Naive B cell (primary cell): ENCODE measurements at places on chromosomes 1 and 21. TPM values are rescaled to one million over a fixed set of nuclear protein-coding genes. Genes with fewer than 3 reads are reported as not detected.

DNA sequence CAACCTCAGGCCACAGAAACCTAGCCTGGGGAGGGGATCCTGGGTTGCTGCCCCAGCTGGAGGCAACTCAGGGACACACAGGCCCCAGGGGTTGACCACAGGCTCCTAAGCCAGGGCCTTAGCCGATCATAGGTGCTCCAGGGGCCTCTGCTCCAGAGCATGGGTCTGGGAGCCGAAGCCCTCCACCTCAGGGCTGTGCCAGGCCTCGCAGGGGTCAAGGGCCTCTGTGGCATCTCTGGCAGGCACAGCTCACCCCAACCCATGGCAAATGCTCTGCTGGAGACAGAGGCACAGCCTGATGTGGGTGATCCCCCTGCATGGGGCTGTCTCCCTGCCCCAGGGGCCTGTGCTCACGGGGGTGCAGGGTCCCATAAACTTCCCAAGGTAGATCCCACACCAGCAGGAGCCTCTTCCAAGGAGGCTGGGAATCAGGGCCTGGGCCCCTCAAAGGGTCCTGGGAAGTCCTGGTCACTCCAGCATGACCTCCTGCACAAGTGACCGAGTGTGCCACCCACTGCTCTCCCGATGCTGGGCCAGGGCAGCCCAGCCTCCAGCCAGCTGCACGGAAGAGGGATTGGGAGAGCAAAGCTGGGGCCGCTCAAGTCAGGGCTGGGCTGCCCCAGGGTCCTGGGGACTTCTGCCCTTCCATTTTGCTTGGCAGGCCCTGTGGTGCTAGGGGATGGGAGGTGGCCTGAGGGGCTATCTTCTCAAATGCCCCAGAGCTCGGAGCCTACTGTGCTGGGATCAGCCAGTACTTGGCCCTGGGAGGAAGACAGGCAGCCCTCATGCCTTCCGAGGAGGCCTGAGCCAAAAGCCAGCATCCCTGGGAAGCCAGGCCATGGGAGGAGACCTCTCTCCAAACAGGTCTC is 22.2 kb upstream of the PRSS38 start:
- DNase-seq = no peak

Gene IVL
- not detected for polyA plus RNA-seq

DNA sequence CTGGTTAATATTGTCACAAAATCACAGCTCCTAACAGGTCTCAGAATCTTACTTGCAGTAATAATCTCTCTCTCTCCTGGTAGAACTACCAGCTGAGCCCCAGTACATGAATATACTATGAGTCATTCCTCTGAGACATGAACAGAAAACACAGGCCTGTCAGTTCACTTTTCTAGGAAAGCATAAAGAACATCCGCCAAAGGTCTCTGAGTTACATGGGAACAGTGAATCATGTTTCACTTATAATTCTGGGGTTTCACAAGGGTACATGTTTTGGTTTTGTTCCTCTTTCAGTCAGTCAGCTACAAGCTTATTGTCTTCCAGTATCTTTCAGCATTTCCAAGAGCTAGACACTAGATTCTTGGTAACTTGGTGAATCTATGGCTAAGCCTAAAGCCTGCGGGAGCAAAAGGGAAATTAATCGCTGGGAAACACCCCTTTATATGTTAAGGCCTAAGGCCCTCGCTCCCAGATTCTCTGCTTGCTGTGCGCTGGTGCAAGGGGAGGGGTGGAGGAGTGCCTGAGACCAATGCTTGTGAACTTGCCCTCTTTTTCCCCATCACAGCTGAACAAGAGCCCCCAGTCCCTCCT is 31.7 kb downstream of the IFNGR2 start:
- peak; percentile 32 for DNase-seq

- DNase-seq = no peak
Measured at GRCh38 chr1:18927082-18927653, 24.8 kb upstream of the ALDH4A1 start.

DNA sequence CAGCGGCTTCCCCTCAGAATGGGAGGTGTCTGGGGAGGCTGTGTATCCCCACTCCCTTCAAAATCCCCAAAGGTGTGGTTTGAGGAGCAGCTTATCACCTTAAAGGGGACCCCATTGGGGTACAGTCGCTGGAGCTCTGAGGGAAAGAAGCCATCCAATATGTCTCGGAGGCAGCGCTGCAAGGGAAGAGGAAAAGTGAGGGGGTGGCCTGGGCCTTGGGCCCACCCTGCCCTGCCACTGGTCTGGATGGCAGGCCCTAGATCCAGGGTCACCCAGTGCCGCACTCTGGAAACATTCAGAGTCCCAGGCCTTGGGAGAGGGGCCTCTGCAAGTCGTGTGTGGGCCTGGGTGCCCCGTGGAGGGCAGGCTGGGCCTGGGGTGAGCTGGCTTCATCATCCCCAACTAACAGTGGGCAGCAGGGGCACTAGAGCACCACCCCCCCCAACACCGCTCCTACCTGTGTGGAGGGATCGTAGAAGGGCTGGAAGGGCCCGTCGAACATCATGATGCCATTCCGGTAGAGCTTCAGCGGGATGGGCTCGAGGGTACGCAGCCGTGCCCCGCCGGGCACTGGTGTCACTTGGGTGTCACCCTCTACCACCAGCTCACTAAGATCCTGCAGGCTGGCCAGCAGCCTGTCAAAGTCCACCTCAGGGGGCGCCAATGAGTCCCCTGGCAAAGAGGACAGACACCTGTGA is 5.6 kb downstream of the SH3BGRL3 start:
- DNase-seq = no peak

Gene SLC6A9
- not detected for polyA plus RNA-seq

DNA sequence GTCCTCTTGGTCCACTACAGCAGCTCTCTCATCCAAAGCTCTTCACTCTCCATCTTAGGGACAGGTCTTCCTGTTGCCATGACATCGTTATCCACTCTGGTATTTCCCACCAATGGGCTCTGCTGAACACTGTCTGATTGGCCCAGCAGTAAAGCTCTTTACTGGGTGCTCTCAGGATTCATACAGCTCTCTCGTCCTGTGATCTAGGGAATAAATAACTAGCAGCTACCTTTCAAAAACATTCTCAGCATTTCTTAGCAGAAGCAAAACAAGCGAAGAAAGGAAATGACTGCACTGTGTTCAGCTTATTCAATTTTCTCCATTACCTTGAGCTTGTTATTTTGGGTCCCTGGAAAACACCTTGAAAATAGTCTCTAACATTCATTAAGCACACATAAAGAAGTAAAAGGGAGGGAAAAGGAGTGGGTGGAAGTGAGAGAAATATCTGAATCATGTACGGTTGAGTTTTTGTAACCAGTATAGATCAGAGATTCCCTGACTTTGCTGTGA is 163.4 kb upstream of the SGIP1 start:
- DNase-seq = no peak

GRCh38 chr1:230102472-230102871 is 35.4 kb downstream of the GALNT2 start:
- no peak for DNase-seq

DNA sequence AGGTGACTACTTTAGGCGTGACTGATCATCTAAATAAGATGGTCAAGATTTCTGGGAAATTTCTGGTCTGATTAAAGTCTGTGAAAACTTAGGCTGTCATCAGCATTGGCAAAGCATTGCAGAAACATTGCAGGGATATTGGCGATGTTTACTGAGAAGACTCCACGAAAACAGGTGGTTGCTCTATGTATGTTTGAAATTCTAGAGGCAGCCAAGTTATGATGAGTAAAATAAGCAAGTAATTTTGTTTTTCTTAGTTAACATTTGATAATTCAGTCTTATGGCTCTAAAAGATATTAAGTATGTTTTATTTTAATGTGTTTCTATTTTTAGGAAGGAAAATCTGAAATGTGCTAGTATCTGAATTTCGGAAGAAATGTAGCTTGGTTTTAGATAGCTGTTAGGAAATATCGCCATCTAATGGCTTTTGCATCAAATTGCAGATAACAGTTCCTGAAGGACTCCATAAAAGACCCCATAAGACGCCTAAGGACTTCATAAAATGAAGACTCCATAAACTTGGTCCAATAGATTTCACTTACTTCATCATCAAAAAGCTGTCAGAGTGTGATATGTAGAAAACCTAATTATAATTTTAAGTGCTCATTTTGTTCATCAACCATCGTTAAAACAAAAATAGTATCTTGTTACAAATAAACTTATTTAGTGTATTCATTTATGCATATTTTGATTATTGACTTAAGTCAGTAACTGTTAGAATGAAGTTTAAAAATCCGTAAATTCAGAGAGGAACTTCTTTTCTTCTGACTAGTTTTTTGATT is 344.6 kb downstream of the RYR2 start:
- DNase-seq = no peak

Gene ELAVL4
- not detected for polyA plus RNA-seq

Gene RAD54L
- not detected for polyA plus RNA-seq

- no peak for DNase-seq
Measured at GRCh38 chr1:212346601-212347000, 61.4 kb downstream of the PPP2R5A start.

Gene LIN28A
- not detected for polyA plus RNA-seq

DNA sequence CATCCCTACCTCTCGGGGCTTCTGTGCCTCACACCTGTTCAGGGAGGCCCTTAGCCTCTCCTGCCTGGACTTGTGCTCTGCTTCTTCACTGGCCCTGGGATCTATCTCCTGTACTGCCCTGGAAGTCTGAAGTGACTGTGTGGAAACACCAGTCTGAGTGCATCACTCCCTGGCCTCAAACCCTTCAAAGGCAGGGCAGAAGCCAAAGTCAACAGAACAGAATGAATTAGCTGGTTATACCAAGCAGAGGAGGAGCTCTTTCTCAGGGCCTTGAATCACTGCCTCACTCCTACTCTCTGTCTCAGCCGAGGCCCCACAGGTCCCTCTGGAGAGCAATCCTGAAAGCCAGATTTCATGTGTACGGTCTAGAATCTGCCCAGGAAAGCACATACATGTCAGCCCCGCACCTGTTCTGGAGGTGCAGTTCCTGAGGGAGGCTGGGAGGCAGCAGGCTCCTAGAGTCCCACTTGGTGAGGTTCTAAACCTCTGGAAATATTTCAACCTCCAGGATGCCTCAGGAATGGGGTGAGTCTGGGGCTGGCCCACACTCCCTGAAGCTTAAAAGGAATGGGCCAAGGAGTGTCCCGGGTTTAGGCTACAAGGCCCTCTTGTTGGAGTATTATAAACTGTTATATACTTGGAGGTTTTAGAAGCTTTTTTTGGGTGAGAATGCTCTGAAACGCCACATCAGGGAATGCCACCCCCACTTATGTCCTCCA is 98.3 kb downstream of the ABCA4 start:
- no peak for DNase-seq

DNA sequence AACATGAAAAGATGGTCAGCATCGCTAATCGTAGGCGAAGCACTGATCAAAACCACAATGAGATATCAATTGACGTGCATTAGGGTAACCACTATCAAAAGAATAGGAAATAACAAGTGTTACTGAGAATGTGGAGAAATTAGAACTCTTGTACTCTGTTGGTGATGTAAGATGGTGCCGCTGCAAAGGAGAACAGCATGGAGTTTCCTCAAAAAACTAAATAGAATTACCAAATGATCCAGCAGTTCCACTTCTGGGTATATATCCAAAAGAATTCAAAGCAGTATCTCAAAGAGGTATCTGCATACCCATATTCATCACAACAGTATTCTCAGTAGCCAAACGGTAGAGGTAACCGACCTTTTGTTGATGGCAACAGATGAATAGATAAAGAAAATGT is 8.3 kb upstream of the CD101 start:
- DNase-seq = no peak

Gene CD1B
- polyA plus RNA-seq = not detected

DNA sequence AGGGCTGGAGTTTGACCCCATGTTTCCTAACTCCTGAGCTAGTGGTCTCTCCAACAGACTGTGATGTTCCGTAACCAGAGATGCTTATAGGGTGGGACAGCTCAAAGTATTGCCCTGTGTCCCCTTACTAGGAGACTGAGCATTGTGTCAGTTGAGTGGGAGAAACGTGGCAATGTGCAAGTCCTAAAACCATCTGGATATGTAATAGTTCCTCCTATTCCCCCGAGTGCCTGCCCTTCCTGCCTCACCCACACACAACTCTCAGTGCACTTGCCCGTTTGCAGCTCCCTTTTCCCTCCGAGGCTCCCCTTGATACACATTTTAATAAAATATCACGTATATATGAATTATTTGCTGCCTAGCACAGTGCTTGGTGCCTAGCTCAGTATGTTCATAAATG is 3.4 kb downstream of the PIGV start:
- DNase-seq = no peak

DNA sequence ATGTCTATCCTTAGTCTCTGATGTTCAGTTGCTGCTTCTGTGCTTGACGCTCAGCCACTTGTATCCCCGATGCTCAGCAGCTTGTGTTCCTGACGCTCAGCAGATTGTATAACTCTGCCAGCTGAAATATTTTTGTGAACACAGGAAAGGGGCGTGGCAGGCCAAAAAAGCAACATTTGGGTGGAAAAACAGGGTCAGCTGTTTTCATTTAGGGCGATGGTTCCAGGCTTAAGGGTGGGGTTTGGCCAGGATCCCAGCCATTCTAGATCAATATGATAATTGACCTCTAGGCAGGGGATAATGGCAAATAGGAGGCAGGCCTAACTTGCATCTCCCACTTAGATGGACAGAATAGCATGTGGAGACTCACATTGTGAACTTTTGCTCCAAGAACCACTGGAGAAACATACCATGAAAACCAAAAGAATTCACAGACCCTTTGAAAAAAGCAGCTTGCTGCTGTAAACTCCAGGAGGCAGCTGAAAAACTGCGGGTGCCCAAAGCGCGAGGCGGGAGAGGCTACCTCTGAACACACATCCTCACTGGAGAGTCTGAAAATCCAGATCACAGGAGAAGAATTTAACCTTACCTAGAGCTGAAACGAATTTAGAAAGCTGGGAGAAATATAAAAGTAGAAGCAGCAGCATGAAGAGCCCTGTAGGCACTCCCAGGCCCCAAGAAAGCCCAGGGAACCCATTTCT is 58.3 kb downstream of the ZNF648 start:
- DNase-seq = no peak

Gene LBR
- 144 TPM for polyA plus RNA-seq

DNA sequence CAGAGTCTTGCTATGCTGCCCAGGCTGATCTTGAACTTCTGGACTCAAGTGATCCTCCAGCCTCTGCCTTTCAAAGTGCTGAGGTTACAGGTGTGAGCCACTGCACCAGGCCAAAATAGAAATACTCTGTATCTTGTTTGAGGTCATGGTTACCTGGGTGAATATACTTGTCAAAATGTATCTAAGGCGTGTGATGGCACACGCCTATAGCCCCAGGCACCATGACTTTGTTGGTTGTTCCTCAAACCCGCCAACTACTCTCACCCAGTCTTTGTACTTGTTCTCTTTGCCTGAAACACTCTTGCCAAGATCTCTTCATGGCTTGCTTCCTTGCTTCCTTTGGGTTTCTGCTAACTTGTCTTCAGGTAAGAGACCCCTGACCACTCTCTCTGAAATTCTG is 38.0 kb upstream of the RGS5 start:
- DNase-seq = no peak

DNA sequence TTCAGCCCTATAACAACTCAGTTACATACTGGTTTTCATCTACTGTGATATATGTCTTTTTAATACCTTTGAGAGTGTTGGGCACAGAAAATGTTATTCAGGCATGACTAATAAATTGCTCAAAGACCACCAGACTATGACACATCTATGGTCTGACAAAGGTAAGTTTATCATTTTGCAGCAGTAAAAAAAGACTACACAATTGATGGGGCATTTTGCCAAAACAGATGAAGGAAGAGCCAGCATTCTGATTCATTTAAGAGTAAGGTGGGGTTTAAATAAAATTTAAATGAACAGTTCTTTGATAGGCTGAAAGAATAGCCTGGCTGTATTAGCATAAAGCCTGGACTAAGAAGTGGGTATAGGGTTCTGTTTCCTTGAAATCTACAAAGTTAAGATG is 8.8 kb upstream of the RNPC3 start:
- DNase-seq = no peak

GRCh38 chr1:167747988-167748387 is 26.2 kb downstream of the MPZL1 start:
- DNase-seq = no peak
